Lower leg skin (tissue), 4 donors: ENCODE measurements at places on chromosomes 4 and X.

DNA sequence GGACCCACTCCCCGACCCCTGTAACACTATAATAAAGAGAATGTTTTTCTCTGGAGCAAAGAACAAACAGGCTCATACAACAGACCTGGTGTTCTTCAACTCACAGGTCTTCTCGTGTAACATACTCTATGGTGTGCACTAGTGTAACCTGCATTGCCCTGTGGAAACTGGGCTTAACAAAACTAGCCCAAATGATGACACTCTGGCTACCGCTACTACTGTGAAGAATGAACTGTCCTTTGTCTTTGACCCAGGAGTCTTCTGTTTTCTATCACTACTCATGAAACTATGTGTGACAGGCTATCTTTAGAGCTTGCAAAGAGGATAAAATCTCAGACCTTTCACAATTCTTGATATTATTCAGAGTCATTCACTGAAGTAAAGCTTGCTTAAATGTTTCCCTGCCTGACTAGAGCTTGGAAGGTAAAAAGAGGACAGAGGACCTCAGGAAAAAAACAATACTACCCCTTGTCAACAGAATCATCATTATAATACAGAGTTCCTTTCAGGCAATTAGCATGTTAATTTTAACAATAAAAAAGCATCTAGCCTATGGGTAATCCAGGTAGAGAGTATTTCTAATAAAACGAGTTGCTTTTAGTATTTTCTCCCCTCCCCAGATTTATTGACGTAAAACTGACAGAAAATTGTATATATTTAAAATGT, 59.2 kb downstream of the FSTL5 start:
- no peak for DNase-seq

GRCh38 chr4:25299476-25300203, 12.9 kb upstream of the ZCCHC4 start:
- no peak for DNase-seq

GRCh38 chr4:113607998-113608397, 153.5 kb downstream of the CAMK2D start:
- DNase-seq, result no peak

DNA sequence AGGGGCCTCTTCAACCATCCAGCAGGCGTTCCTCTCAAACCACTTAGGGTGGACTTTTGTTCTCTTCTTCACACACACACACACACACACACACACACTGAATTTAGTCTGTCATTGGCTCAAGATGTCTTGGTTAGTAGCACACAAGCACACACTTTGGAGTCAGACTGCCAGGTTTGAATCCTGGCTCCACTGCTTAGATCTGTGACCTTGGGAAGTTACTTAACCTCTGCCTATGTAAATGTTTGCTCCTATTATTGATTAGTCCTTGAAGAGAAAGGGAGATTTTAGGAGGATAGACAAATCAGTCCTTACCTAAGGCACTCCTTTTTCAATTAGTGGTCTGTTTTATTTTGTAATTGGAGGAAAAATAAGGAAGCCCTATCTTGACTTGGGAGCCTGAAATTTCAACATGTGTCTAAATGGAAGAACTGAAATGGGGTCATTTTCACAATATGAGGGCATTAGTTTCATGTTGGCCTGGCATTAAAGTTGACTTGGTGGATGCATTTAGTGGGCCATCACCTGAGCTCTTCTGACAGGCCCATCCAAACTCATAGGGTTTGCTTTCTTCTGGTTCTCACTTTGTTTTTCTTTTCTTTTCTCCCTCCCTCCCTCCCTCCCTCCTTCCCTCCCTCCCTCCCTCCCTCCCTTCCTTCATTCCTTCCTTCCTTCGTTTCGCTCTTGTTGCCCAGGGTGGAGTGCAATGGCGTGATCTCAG, 13.3 kb upstream of the TMEM131L start:
- no peak for DNase-seq

DNA sequence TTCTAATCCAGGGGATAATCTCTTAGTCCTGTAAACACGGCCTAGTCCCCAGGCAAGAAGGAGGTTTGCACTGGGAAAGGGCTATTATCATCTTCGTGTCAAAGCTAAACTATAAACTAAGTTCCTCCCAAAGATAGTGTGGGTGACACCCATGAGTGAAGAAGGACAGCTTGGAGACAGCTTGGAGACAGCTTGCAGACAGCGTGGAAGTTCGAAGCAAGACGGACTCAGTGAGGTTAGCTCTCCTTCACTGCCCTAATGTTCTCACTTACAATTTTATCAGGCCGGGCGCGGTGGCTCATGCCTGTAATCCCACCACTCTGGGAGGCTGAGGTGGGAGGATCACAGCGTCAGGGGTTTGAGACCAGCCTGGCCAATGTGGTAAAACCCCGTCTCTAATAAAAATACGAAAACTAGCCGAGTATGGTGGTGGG, 19.2 kb upstream of the PLCXD1 start:
- no peak for DNase-seq

- DNase-seq, result no peak
Measured at GRCh38 chr4:113744667-113745240, 16.8 kb downstream of the CAMK2D start.

GRCh38 chr4:107733431-107733925, 13.4 kb upstream of the PAPSS1 start:
- no peak for DNase-seq

GRCh38 chr4:105343146-105343931, 130.5 kb downstream of the PPA2 start:
- no peak for DNase-seq
